ENCODE measurements at places on chromosomes 4 and X. TPM values are rescaled to one million over a fixed set of nuclear protein-coding genes. Genes with fewer than 3 reads are reported as not detected.

- DNase-seq = no peak
These were observed 200.2 kb downstream of the LRBA start for GRCh38 chr4:150814873-150815272.

Gene CLDN34
- 0.46 TPM for total RNA-seq

Gene FABP2
- not detected for total RNA-seq

Gene RHOXF2B
- not detected for total RNA-seq

Gene GPR34
- total RNA-seq = not detected

Gene ADH1B
- not detected for total RNA-seq

DNA sequence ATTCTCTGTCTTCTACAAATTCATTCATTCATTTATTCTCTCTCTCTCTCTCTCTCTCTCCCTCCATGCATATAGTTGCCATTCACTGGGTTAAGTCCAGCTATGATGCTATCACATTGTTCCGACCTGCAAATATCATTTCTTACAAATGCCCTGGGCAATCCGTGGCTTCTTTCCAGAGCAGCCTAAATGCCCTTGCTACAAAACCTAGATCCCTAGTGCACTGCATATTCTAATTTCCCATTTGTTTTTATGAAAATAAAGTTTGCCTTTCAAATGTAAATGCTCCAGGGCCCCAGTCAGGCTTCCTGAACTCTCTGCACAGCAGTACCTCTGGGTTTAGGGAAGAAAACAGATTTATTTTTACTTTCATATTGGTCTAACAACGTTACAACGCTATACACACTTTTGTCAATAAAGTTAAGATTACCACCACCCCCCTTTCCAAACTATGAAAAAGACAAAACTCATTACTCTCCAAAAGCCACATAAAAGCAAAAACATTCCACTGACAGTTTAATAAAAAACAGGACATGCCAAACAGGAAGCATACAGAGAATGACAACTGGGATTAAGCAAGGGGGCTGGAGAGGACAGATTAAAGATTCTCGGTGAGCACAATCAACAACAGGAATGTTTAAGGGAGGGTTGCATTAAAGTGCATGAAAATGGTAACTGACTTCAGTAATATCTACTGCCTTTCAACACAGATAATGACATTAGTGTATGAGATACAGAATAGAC is 104.3 kb downstream of the USP46 start:
- DNase-seq = no peak

Gene AFF2
- total RNA-seq = not detected

- no peak for DNase-seq
These were observed 857.2 kb downstream of the RPA4 start for GRCh38 chrX:97740886-97741285.

Gene CCNA2
- total RNA-seq = 65.4 TPM

GRCh38 chrX:9160698-9161329 is 126.9 kb upstream of the FAM9B start:
- DNase-seq = no peak

DNA sequence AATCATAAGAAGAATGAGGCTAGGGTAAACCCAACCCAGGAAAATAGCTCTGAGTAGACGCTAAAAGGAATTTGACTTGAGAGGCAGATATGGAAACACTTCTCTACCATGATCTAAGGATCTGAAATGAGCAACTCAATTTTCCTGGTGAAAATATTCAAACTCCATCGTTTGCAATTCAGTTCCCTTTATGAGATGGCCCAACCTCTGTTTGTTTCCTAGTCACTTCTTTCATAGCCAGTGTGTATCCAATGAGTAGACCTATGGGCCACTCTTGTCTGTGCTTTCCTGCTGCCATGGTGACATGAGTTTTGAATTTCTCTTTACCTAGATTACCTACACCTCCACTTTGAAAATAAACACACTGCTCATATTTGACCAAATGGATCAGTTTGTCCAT is 176.2 kb upstream of the GPRIN3 start:
- DNase-seq = no peak

Gene PQBP1
- total RNA-seq = 86.3 TPM

GRCh38 chr4:128862608-128863311 is 53.3 kb downstream of the JADE1 start:
- peak; percentile 41 for DNase-seq

Gene DTHD1
- not detected for total RNA-seq

- peak; percentile 26 for DNase-seq
These were observed 60.3 kb downstream of the SH3KBP1 start for GRCh38 chrX:19827088-19827487.

- no peak for DNase-seq
These were observed 52.0 kb downstream of the ENOPH1 start for GRCh38 chr4:82482387-82482786.

- no peak for DNase-seq
These were observed 196.9 kb downstream of the KLHL13 start for GRCh38 chrX:117919755-117920154.

DNA sequence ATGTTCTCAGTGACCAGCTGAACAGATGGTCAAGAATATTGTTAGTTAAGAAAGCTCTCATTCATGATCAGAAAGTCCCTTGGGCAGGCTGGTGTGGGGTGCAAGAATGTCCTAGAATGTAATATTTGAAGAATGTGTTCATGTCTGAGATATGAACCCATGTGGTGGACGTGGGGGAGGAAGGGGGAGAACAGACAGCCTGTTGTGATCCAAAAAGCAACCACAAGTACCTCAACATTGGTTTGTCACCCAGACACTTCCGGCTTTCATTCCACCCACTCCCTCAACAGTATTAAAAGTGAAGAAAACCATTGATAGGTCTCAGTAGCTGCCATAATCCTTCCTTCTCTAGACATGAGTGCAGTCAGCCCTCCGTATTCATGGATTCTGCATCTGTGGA is 82.2 kb downstream of the MAML3 start:
- DNase-seq = no peak

Gene UGT2B28
- not detected for total RNA-seq

- peak; percentile 96 for DNase-seq
These were observed 18.3 kb upstream of the HHIP start for GRCh38 chr4:144627663-144628076.

Gene TRPC5OS
- total RNA-seq = not detected

GRCh38 chrX:9907645-9908387 is 59.3 kb upstream of the CLDN34 start:
- peak; percentile 47 for DNase-seq

GRCh38 chrX:13952581-13952980 is 77.1 kb downstream of the GEMIN8 start:
- no peak for DNase-seq

Gene SLC4A4
- not detected for total RNA-seq

DNA sequence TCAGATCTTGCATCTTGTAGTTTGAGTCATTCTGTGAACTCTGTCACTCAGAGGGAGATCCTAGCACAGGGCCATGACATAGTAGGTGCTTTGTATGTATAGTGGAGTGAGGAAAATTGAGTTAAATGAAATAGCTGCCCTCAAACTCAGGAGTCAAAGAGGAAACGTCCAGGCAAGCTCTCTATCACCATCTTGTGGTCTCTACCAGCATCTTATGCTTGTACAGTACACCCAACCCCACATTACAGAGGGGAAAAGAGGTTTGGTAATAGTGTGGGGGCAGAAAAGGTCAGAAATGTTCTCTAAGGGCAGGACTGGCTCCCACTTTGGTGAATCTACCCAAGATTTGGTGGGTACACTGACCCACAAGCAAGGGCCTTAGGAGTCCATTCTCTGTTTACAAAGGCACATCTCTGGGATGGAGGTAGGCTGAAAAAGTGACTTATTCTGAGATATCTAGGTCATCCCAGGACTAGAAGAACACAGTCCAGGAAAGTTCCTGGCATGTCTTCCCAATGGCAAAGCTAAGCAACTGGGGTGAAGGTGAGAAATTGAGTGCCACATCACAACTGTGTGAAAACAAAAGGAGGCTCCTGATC is 131.8 kb downstream of the OR13H1 start:
- no peak for DNase-seq

GRCh38 chrX:81392396-81392795 is 190.5 kb downstream of the SH3BGRL start:
- DNase-seq = no peak

- no peak for DNase-seq
These were observed at the start of gene SPATA18 for GRCh38 chr4:52051213-52051614. SPATA18 (plus strand) TSS chr4:52051304; CDS start chr4:52051705, 401 bp downstream.

Gene XAGE1A
- total RNA-seq = not detected

DNA sequence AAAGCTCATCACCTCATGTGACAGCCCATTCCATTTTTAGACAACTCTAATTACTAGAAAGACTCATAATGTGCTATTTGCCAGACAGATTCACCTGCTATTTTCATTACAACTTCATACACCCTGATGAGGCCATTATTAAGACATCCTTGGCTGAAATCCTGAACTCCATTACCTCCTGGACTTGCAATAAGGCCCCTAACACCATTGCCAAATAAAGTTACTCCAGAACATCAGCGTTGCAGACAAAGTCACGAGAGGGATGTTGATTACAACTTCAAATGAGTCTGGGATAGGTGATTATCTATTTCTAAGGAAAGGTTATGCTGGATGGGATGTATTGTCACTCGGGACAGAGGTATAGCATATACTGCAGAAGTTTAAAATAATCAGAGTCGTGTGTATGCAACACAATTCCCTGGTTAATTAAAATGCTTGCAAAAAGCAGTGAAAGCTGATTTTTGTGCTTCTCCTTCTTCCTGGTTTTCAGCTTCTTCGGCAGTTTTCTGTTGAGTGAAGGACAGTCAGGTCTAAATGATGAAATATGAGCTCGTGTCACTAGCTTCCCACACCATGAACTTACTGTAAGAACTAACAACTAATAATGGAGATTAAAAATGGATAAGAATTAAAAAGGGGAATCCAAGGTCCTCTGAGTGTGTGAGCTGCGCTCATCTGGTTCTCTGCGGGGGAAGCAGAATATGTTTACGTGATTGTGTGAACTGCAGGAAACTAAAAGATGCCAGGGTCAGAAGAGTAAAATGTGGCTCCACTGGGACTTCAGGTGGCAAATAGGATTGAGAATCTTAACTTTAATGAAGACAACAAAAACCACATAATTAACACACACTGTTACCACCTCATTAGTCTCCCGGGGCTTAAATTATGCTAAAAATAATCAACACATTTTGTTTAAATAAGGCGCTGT is 17.6 kb upstream of the SOD3 start:
- no peak for DNase-seq

DNA sequence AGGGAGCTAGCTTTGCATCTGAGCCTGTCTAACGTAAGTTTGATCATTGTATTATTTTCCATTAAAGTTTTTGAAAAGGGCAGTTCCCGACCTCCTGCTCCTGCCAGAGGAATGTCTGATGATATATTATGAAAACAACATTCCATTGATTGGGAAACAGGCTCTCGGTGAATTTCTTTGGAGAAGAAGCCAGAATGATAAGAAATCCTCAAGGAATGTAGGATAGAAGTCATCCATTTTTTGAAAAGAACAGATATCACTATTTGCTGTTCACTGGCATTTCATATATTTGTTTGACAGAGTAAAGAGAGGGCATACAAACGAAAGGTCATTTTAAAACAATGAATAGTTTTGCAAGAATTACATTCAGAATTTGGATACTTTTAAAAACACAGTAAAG is 781.0 kb upstream of the HTR2C start:
- no peak for DNase-seq

Gene GLRA3
- not detected for total RNA-seq

DNA sequence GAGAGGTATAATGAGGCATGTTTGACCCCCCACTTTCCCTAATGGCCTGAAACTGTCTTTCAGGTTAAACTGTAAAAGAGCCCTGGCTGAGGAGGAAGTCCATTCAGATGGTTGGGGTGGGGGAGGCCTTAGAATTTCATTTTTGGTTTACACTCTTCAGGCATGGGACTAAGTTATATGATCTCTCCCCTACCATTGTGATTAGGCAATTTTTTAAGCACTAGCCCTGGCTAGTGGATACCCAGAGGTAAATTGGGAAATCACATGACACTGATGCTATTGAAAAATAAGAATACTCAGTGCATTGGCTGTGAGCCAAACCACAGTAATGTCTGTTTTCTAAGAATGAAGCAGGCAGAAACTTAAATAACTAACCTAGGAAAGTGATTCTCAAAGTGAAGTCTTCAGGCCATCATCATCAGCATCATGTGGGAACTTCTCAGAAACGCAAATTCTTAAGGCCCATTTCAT is 149.7 kb downstream of the RRAGB start:
- DNase-seq = no peak

DNA sequence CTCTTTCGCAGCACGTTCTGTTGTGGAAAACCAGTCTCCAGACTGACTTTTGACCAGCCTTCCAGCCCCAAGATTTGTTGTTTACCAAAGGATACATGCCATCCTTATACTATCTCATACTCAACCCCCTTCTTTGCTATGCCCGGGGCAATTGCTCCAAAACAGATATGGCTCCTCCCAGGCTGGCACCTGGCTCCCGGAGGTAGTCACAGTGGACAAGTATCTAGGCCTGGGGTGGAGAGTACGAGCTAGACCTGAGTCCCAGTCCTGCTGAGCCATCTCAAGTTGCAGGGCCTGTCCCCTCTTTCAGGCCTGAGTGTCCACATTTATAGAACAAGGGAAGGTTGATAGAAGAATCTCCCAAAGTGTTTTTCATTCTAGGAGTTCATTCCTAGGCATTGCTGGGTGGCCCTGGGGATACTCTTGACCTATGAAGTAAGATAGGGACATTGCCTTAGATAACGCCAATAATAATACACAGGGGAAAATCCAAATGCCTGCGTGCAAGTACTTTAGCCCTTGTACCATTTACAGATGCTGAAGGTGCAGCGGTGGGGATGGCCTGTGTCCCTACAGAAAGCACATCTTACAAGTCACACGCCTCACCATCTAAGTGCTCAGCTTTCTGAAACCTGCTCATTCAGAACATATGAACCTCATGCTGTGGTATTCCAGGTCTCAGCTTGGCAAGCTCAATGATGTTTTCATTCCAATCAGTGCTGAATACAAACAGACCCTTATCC is 136.7 kb upstream of the MAMLD1 start:
- DNase-seq = no peak

- no peak for DNase-seq
These were observed 7.3 kb upstream of the NSG1 start for GRCh38 chr4:4379540-4380087.

Gene RS1
- not detected for total RNA-seq

Gene MAP3K15
- not detected for total RNA-seq

Gene ADRA2C
- 0.40 TPM for total RNA-seq

DNA sequence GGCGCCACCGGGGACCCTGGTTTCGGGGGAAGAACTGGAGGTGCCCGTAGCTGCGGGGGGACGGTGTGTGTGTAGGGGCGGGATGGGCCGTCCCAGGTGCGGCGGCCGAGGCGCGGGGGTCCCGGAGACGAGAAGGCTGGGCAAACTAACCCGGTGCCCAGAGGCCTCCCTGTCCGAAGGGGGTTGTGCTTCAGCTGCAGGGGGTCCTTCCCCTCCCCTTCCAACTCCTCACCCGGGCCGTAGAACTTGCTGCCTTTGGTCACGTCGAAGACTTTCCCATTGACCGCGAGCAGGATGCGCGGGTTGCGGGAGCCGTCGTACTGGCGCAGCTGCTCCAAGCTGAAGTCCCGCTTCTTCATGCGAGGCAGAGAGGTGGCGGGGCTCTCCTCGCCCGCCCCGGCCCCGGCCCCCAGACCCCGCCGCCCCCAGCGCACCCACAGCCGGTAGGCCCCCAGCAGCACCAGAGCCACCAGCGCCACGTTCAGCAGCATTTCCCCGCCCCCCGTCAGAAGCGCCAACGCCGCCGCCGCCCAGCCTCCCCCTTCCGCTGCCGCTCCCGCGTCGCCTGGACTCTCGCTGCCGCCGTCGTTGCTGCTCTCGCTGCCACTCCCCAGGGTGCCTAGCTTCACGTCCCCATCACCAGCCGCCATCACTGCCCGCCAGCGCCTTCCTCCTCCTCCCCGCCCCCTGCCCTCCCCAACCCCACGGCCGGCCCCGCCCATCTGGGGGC is at the start of gene PGRMC2:
Gene PGRMC2 (minus strand): TSS at position 673 of the 730 bp plus-strand sequence. CDS start 23 bp downstream, at position 650.
- no peak for DNase-seq

- peak; percentile 56 for DNase-seq
These were observed 83.5 kb downstream of the NPNT start for GRCh38 chr4:105978684-105979296.
